CD4-positive, alpha-beta T cell treated with Interleukin-17A for 1 hour (primary cell): ENCODE measurements at places on chromosomes 1 and 21.

GRCh38 chr1:206804156-206804737, 32.0 kb upstream of the IL10 start:
- DNase-seq, result no peak

DNA sequence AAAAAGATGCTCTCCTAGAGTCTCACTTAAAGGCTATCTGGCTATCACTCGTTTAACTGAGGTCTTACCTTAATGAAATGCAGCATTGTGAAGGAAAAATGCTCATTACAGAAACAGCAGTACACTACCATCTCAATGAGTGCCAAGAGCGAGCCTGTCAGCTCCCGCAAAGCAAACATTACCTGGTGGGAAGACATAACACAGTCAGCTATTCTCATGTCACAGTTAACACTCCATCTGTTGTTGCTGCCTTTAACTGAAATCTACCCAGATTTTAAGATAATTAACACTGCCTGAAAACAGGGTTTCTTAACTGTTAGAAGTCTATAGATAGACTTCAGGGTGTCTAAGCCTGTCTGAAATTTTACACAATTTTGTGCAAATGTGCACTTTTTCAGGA, 39.1 kb downstream of the PCSK9 start:
- DNase-seq, result no peak

DNA sequence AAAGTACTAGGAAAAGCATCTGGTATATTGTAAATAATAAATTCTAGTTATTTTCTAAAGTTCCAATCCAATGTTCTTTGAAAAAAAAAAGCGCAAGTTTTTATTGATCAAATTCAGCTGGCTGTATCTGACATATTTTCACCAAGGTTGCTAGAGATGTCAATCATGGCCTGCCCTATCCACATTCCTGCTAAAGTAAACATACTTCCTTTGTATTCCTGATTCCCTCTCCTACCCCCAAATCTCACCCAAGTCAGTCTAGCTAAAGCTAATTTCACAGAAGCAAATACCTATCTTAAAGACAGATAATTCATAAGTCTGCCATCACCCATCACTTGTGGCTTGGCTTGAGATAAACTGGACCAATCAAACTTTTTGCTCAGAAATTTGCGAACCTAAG, 21.3 kb downstream of the ANKRD13C start:
- no peak for DNase-seq

GRCh38 chr1:173020138-173020750, 30.5 kb downstream of the TNFSF18 start:
- DNase-seq, result no peak

- DNase-seq, result no peak
Measured at GRCh38 chr1:153922076-153922971, 448 bp downstream of the GATAD2B start.

DNA sequence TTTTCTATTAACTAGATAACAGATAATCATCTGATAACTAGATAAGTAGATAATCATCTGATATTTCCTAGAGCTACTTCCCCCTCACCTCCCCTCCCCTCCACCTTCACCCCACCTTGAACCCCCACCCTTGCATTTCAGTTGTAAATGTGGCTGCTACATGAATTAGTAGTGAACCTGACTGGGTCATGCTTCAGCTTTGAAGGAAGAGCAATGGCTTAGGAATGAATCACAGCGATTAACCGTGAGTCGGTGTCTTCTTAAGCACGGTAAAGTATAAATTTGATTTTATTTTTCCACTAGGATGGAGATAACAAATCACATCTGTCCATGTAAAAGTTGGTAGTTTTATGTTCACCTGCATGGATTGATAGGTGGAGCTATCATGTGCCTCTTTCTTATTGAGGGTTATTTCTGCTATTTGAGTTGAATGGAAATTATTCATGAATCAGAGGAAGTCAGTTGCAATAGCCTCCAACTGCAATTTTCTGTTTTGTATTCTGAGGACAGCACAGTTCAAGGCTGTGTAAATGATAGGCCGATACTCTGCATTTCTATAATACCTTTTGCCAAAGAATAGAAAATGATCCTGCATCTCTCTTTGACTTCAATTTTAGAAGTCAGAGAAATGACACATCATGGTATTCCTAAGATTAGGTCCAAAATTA, 235.0 kb downstream of the PTGER3 start:
- DNase-seq, result no peak

- DNase-seq, result no peak
Measured at GRCh38 chr1:112358061-112358770, 37.8 kb upstream of the CTTNBP2NL start.

DNA sequence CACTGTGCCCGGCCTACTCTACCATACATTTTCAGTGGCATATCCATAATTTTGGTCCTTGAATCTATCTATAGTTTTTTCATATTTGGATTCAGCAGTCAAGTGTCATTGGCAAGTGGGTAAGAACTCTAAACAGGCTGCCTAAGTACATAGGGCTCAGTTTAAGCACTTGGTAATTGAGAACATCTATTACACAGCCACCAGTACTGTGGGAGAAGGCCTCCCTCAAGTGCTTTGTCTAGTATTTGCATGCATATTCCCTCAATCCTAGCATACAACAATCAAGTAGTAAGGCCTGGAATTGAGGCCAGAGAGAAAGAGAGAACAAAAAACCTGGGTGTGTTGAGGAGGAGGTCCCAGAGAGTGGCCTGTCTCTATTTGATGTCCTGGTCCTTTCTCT, 325.2 kb downstream of the USP25 start:
- no peak for DNase-seq

GRCh38 chr1:112464501-112464900, 44.3 kb upstream of the WNT2B start:
- DNase-seq, result no peak

GRCh38 chr1:183070923-183071618, 47.9 kb downstream of the LAMC1 start:
- no peak for DNase-seq

DNA sequence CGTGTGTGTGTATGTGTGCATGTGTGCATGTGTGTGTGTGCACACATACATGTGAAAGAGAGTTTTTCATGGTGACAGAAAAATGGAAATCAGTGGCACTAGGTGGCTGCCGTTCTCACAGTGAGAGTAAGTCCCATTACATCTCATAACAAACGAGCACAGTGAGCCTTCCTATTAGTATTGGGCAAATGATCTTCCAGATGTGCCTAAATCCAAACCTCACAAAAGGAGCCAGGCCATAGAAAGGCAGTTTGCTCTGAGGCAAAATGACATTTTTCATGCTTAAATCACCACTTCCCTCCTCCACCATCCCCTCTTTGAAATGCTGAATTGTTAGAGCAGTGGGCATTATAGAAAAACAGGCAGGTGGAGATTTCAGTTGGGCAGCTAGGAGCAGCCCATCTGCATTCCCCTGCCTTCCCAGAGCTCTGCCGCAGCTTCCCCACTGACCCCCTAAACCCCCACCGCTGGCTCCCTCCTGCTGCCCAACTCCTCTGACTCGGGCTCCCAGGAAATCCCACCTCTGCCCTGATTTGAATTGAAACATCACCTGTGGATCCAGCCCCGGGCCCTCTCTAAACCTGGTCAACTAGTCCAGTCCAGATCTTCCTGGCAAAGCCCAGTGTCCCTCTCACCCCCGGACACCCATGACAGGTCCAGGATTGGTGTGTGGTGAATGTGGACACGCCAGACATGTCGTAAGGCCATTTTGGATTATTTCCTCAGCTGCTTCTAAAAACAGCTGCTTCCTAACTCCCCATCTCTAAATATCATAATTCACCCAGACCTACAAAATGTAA, 190.5 kb downstream of the SEC16B start:
- no peak for DNase-seq

DNA sequence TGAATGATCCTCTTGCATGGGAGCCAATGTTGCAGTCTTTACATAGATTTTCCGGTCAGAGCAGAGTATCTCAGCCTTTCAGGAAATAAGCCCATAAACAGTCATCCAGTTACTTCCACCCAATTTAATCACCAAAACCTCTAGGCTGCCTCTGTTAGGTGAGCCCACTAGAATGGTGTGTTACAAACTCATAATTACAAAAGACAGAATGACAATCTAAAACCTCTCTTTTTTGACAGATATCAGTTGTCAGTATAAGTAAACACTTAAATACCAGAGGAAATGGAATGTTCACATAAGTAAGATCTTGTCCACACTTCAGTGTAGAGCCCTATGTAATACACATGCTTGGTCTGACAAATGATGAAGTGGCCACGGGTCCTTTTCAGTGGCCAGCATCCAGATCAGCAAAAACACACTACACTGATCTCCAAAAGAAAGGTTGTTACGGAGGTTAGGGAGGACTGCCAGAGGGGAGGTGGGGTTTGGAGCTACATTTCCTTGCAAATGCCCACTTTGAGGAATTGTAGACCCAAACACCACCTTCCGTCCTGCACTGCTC, 71.3 kb upstream of the FBXO28 start:
- DNase-seq, result no peak

GRCh38 chr1:44499306-44499705, 94.3 kb downstream of the RNF220 start:
- no peak for DNase-seq

GRCh38 chr1:184283999-184284398, 102.8 kb upstream of the C1orf21 start:
- no peak for DNase-seq

GRCh38 chr1:185325413-185325812, 8.4 kb upstream of the IVNS1ABP start:
- no peak for DNase-seq

DNA sequence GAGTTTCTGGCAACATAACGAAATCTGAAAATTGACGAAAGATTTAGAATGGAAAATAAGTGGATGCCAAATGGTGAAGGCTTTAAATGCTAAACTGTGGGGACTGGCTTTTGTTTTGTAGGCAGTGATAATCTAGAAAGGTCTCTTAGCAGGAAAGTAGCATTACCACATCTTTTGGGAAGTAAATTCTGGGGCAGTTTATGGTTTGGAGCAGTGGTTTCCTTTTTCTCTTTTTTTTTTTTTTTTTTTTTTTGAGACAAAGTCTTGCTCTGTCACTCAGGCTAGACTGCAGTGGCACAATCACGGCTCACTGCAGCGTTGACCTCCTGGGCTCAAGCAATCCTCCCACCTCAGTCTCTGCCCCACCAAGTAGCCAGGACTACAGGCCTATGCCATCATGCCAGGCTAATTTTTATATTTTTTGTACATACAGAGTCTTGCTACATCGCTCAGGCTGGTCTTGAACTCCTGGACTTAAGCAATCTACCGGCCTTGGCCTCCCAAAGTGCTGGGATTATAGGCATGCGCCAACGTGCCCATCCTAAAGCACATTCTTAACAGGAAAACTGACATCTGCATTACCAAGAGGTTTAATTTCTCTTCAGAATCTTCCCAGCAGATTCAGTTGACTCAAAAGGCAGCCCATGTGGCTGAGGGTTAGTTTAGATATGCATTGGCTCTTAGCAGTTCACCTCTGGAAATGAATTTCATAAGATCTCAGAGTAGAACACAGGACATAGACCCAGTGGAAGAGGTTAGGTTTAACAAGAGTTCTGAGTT, 32.9 kb downstream of the C21orf91 start:
- DNase-seq, result no peak

DNA sequence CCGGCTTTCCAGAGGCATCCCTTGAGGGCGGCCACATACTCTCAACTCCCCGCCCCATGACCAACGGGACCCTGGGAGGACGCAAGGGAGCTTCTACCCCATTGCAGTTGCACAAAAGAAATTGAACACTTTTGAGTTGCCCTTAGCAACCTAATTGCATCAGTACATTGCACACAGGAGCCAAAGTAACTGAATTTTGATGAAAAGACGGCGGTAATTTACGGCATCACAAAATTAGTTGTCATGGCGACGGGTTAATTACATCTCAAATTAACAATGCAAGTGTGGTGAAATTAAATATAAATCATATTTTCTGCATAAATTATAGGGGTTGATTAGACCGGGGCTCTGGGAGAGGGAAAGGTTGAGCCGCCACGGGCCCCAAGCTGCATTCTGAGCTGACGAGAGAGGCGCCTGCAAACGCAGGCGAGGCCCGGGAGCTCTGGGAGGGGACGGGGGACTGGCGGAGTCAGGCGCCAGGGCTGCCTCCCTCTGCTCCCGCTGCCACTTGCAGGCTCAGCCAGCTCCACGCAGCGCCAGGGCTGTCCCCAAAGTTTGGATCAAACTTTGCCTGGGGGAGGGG, 61.4 kb downstream of the CASZ1 start:
- no peak for DNase-seq

GRCh38 chr1:83815330-83815729, 183.6 kb downstream of the TTLL7 start:
- no peak for DNase-seq

DNA sequence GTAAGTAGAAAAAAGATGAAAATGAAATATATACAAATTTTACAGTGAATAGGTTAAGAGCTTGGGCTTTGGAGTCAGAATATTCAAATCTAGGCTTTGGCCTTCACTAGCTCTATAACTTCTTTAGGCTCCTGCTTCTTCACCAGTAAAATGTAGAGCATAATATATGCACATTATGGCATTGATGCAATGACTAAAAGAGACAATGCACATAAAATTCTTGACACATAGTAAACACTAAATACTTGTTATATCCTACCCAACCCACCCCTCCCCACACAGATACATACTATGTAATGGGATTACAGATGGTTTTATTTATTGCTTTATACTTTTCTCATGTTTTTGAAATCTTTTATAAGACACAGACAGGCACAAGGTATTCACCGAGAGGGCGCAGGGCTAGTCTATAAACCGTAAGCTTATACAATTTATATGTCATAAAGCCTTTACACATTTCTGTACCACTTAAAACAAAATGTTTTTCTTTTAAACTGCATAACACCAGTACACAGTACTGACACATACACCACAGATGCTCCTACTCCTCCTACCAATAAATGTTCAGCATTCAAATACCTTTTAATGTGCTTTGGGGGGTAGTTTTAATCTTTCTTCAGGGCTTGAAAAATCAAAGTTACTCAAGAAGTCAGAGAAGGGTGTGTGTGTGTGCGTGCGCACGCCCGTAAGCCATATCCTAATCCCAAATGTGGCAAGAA, 109.8 kb downstream of the ACBD6 start:
- no peak for DNase-seq

DNA sequence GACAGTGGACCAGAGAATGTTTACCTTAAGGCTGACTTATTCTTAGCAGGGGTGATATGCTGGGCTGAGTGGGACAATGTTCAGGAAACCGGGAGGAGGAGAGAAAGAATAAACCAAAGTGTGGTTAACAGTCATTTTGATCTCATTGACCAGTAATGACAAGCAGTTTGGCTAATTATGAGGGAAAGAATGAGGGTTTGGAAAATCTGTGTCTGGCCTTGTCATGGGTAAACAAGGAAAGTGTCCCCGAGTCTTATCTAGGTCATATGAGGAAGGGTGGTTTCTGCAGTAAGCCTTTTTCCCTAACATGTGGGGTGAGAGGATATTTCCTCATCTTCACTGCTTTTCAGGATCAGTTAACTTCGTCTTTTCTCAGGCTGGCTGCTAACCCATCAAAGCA, 155.0 kb downstream of the TPR start:
- no peak for DNase-seq

- no peak for DNase-seq
Measured at GRCh38 chr1:230828421-230828820, 39.9 kb downstream of the C1orf198 start.

- DNase-seq, result no peak
Measured at GRCh38 chr1:222781251-222781650, 33.6 kb upstream of the DISP1 start.

- DNase-seq, result no peak
Measured at GRCh38 chr1:236338096-236338495, 56.0 kb upstream of the EDARADD start.
